ENCODE measurements at places on chromosomes 4 and X. TPM values are rescaled to one million over a fixed set of nuclear protein-coding genes. Genes with fewer than 3 reads are reported as not detected.
A peak's percentile ranks its signal among the peaks of the same experiment; 100 is the strongest.

GRCh38 chr4:152045807-152046571 lies 285.2 kb upstream of the GATB start:
- peaks cover 12% of the 10 kb centered on the region for H3K4me1 ChIP-seq
- H3K27me3 ChIP-seq, result no peaks in the 10 kb centered on the region
- no peak overlapping the region for H3K27ac ChIP-seq
- peak; percentile 89 for DNase-seq
- peak overlapping the region; percentile 7 for H3K4me3 ChIP-seq

DNA sequence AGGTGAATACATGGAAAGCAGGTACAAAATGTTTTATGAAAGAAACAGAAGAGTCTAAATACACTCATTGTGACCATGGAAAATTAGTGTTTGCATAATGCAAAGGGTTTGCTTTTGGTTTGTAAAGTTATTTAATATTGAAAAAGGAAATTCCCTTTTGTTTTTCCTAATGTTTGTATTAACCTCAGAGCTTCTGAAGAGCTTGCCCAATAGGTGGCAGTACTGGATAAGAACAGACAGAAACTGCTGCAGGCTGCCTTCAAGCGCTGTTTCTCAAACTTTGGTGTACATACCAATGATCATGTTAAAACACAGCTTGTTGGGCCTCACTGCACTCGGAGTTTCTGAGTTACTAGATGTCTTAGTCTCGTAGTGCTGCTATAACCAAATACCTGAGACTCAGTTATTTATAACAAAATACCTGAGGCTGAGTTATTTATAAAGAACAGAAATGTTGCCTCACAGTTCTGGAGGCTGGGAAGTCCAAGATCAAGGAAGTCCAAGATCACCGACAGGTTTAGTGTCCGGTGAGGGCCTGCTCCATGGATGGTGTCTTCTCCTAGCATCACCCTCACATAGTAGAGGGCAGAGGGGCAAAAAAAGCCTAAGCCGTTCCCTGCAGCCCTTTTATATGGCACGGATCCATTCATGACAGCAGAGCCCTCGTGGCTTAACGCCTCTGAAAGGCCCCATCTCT lies 54.2 kb downstream of the SUPT20HL2 start:
- H3K36me3 ChIP-seq, result no peaks in the 10 kb centered on the region
- no peak for DNase-seq
- no peaks in the 10 kb centered on the region for H3K4me1 ChIP-seq

GRCh38 chr4:137495578-137495977 lies 36.7 kb downstream of the PCDH18 start:
- no peak overlapping the region for H3K27ac ChIP-seq
- no peak for DNase-seq
- H3K4me3 ChIP-seq, result no peak overlapping the region
- no peaks in the 10 kb centered on the region for H3K4me1 ChIP-seq
- H3K27me3 ChIP-seq, result no peaks in the 10 kb centered on the region

DNA sequence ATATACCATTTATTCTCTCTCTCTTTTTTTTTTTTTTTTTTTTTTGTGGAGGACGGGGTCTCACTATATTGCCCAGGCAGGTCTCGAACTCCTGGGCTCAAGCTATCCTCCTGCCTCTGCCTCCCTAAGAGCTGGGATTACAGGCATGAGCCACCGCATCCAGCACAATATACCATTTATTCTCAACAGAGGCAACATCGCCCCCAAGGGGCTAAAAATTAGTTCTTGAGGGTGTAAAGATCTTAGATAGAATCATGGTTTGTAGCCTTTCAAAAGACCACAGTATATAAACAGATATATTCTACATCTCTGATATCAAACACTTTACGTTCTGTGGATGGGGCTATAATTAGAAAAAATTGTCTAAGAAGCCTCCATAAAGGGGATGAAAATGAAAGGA lies 39.8 kb upstream of the TCEAL2 start:
- no peaks in the 10 kb centered on the region for H3K4me1 ChIP-seq
- H3K36me3 ChIP-seq, result no peaks in the 10 kb centered on the region
- H3K4me3 ChIP-seq, result no peak overlapping the region
- no peak overlapping the region for H3K27ac ChIP-seq
- H3K27me3 ChIP-seq, result no peaks in the 10 kb centered on the region

DNA sequence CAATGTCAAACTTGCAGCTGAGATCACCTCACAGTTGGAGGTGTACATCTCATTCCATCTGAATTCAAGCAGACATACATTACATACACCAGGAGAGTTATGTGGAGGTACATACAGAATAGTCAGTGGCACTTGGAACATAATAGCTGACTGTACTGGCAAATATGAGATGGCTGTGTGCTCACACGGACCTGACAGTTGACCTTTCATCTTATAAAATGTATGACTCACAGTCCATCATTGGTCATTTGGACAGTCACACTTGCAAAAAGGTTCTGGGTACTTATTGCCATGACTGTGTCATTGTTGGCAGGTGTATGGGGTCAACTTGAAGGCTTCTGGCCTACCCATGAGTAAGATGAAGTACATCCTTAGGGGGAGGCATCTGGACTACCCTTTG lies 88.6 kb upstream of the WDR1 start:
- H3K4me3 ChIP-seq, result no peak overlapping the region
- no peak for DNase-seq
- no peaks in the 10 kb centered on the region for H3K4me1 ChIP-seq
- H3K27ac ChIP-seq, result no peak overlapping the region
- no peaks in the 10 kb centered on the region for H3K27me3 ChIP-seq

Gene AWAT2
- not detected for total RNA-seq

Measured in esophagus muscularis mucosa (tissue), 4 donors.